Peyer's patch (tissue), 4 donors: ENCODE measurements at places on chromosomes 11 and 22.

DNA sequence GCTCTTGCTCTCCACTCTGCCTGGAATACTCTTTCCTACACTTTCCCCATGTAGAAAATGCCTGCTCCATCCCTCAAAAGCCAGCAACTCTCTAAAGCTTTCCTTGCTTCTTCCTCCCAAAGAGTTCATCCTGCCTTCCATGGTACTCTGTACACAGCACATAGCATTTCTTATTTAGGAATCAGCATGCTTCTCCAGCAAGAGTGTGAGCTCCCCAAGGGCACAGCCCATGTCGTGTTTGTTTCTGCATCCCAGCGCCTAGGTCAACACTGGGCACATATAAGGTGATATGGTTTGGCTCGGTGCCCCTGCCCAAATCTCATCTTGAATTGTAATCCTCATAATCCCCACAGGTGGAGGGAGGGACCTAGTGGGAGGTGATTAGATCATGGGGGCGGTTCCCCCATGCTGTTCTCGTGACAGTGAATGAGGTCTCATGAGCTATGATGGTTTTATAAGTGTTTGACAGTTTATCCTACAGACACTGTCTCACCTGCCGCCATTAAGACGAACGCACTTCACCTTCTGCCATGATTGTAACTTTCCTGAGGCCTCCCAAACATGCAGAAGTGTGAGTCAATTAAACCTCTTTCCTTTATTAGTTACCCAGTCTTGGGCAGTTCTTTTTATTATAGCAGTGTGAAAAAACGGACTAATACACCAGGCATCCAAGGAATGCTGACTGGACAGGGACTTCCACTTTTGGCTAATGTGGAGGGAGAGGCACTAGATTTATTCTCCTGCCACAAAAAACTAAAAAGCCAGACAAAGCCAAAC, 8.2 kb downstream of the VPS37C start:
- H3K27ac ChIP-seq: peak overlapping the region; percentile 44
- no peaks in the 10 kb centered on the region for H3K27me3 ChIP-seq
- no peak overlapping the region for H3K4me3 ChIP-seq
- no peak for DNase-seq
- H3K36me3 ChIP-seq: no peaks in the 10 kb centered on the region

- no peaks in the 10 kb centered on the region for H3K4me1 ChIP-seq
- no peaks in the 10 kb centered on the region for H3K36me3 ChIP-seq
- no peak overlapping the region for H3K27ac ChIP-seq
- no peaks in the 10 kb centered on the region for H3K27me3 ChIP-seq
- DNase-seq: no peak
- H3K4me3 ChIP-seq: no peak overlapping the region
Measured at GRCh38 chr11:74319139-74319816, 7.8 kb upstream of the P4HA3 start.

DNA sequence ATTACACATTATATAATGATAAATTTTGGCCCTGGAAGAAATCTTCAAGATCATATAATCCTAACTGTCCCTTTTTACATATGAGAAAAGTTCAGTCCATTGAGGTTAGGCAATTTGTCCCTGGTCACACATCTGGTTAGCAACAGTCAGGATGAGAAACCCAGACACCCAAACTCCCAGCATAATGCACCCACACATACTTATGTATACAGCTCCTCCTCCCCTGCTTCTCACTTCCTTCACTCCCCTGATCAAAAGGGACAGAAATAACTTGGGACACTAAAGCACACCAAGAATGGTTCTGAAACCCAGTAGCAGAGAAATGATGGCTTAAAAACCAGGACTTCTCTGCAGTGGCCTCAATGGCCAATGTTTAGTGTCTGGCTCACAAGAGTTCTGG, 11.1 kb downstream of the NUMA1 start:
- H3K4me1 ChIP-seq: no peaks in the 10 kb centered on the region
- H3K27ac ChIP-seq: peak overlapping the region; percentile 40
- H3K4me3 ChIP-seq: no peak overlapping the region
- no peaks in the 10 kb centered on the region for H3K27me3 ChIP-seq

- H3K36me3 ChIP-seq: no peaks in the 10 kb centered on the region
- H3K4me1 ChIP-seq: no peaks in the 10 kb centered on the region
- H3K27ac ChIP-seq: no peak overlapping the region
- no peak for DNase-seq
Measured at GRCh38 chr11:45423036-45423435, 136.9 kb upstream of the SYT13 start.

DNA sequence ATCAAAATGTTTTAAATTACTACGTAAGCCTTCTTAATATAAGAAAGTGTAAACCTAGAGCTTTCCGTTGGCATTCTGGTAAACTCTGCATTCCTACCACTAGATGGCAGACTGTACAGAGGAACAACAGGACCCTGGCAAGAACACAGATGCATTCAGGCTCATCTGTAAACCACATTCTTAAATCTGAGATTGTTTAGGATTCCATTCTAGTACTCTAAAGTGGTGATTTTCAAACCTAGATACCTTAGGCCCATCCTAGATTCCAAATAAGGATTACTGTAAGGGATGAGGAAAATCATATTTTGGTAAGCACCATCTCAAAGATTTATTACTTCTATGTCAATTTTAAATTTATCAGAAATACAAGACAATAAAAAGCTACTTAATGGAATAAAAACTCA, 26.9 kb downstream of the PICALM start:
- no peaks in the 10 kb centered on the region for H3K36me3 ChIP-seq
- H3K4me1 ChIP-seq: no peaks in the 10 kb centered on the region
- H3K4me3 ChIP-seq: no peak overlapping the region

DNA sequence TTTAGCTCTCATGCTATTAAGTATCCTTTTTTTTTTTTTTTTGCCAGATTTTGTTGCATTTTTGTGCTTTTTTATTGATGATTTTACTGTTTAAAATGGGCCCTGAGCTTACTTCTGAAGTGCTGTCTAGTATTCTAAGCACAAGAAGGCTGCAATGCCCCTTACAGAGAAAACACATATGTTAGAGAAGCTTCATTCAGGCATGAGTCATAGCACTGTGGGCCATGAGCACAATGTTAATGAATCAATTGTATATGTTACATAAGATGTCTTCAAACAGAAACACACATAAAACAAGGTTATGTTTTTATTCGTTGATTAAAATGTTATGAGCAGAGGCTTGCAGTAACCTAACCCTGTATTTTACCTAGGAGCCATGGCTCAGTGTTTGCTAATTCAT, 117.8 kb upstream of the C11orf87 start:
- H3K36me3 ChIP-seq: no peaks in the 10 kb centered on the region
- no peak overlapping the region for H3K27ac ChIP-seq
- no peaks in the 10 kb centered on the region for H3K27me3 ChIP-seq
- H3K4me1 ChIP-seq: no peaks in the 10 kb centered on the region

GRCh38 chr11:69055598-69056516, 7.1 kb downstream of the TPCN2 start:
- H3K27ac ChIP-seq: peak overlapping the region; percentile 47
- H3K4me1 ChIP-seq: peaks cover 10% of the 10 kb centered on the region
- H3K4me3 ChIP-seq: peak overlapping the region; percentile 1
- peak; percentile 82 for DNase-seq
- H3K36me3 ChIP-seq: peaks cover 38% of the 10 kb centered on the region

GRCh38 chr11:17779861-17780594, 45.4 kb downstream of the KCNC1 start:
- H3K4me3 ChIP-seq: no peak overlapping the region
- H3K4me1 ChIP-seq: no peaks in the 10 kb centered on the region
- H3K27ac ChIP-seq: no peak overlapping the region
- H3K36me3 ChIP-seq: no peaks in the 10 kb centered on the region

GRCh38 chr11:132780046-132780445, 752.3 kb downstream of the OPCML start:
- no peak for DNase-seq
- H3K4me1 ChIP-seq: no peaks in the 10 kb centered on the region
- H3K27me3 ChIP-seq: no peaks in the 10 kb centered on the region
- H3K27ac ChIP-seq: no peak overlapping the region
- no peak overlapping the region for H3K4me3 ChIP-seq

- H3K27ac ChIP-seq: peak overlapping the region; percentile 23
- no peak for DNase-seq
- H3K4me1 ChIP-seq: peaks cover 49% of the 10 kb centered on the region
- no peak overlapping the region for H3K4me3 ChIP-seq
Measured at GRCh38 chr11:69700278-69701140, 3.3 kb downstream of the FGF19 start.
